Left lobe of liver (tissue), 2 donors: ENCODE measurements at places on chromosomes 6 and 20.

DNA sequence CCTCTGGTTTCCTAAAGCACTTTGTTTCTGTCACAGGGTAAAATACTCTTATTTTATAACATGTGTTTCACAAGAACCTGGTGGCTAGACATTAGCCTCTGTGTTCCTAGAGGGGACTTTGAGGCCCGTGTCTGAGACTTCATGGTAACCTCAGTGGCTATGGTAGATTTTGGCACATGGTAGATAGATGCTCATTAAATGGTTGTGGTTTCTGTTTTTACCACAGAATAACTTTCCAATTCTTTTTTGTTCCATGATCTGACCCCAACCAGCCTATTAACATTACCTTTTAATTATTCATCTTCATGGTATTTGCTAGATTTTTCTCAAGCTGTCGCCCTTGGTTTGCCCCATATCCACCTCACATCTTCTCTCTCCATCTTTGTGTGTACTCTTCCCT lies 34.3 kb downstream of the CCN2 start:
- no peak for DNase-seq

GRCh38 chr6:127768223-127768622 lies 132.6 kb downstream of the THEMIS start:
- DNase-seq: no peak

DNA sequence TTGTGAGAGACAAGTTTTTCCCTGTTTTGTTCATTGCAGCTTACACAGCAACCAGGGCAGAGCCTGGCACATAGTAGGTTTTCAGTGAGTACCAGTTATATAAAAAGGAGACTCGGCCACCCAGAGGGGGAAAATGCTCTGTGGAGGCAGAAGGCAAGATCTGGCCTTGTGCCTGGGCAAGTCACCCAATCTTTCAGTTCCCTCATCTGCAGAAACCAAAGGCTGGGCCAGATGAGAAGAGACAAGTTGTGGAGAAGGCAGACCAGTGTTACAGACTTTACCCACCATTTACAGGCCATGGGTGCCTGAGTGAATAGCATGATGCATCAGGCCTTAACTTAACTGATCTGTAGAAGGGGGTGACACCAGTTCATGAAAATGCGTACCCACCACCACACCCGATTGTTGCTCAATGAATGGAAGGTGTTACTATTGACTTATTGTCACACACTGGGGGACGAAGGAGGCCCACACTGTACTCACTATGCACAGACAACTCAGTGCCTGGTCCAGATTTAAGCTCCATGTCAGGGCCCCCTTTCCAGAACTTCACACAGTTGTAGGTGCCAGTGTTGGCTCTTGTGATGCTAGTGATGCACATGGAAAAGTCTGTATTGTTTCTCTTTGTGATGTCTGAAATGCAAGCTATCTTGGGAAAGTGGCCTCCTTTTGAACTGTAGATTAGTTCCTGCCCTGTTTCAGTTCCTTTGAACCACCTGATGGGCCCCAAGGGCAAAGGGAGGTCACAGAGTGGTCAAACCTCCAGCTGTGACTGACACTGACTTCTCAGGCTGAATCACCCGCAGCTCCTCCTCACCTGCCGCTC lies 64.3 kb upstream of the SIRPG start:
- no peak for DNase-seq

- no peak for DNase-seq
These were observed 2.3 kb downstream of the BMP6 start for GRCh38 chr6:7727946-7728854.

GRCh38 chr6:20921578-20921977 lies 387.3 kb downstream of the CDKAL1 start:
- DNase-seq: no peak

DNA sequence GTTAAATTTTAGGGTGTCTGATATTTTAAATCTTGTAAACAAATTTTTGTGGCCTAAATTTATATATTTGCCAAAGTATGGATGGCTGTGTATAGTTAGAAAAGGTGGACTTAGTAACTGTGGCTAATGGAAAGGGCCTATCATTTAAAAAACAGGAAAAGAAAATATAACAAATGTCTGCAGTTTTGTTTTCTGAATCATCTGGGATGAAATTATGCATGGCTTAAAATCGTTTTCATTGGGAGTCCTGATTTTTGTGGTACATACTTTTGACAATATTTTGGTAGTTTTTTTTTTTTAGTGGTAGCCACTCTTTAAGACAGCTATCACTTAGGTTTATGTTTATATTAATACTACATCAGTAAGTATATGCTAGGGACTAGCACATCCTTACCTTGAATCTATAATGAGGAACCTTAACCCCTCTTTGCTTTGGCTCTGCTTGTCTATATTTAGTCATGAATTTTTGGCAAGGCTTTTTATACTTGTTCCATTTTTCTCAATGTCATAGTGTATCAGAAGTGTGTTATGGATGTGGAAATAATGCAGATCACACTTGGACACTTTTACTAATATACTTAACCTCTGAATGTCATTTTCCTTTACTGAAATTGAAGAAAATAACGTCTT lies 5.6 kb downstream of the ARID1B start:
- no peak for DNase-seq

- no peak for DNase-seq
These were observed 261.3 kb upstream of the MOCS1 start for GRCh38 chr6:40195428-40196134.

DNA sequence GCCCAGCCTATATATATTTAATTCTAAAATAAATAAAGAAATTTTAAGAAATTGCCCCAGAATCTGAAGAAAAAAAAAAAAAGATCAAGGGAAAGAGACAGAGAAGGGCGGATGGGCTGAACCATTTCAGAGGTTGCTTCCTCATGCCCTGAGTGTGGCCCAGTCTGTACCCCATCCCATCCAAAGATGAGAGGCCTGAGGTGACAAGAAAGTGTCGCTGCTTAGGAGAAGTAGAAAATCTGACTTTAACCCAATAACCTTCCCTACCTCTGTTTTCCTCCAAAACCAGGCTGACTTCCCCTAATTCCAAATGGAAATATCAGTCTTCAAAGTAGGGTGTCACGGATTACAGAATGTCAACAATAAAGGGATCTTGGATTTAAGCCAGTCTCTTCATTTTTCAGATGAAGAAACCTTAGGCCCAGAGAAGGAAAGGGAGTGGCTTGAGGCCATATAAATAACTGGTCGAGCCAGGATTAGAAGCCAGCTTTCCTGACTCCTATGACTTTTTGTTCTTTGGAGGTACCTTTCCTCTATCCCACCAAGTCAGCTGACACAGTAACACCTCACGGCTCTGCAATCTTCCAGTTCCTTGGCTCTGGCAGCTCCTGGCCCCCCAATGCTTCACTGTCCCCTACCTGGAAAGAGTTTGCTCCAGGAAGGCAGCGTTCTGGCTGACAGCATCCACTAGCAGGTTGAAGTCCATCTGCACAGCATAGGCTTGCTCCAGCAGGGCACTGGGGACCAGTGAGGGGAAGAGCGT lies 10.1 kb downstream of the GSS start:
- no peak for DNase-seq

DNA sequence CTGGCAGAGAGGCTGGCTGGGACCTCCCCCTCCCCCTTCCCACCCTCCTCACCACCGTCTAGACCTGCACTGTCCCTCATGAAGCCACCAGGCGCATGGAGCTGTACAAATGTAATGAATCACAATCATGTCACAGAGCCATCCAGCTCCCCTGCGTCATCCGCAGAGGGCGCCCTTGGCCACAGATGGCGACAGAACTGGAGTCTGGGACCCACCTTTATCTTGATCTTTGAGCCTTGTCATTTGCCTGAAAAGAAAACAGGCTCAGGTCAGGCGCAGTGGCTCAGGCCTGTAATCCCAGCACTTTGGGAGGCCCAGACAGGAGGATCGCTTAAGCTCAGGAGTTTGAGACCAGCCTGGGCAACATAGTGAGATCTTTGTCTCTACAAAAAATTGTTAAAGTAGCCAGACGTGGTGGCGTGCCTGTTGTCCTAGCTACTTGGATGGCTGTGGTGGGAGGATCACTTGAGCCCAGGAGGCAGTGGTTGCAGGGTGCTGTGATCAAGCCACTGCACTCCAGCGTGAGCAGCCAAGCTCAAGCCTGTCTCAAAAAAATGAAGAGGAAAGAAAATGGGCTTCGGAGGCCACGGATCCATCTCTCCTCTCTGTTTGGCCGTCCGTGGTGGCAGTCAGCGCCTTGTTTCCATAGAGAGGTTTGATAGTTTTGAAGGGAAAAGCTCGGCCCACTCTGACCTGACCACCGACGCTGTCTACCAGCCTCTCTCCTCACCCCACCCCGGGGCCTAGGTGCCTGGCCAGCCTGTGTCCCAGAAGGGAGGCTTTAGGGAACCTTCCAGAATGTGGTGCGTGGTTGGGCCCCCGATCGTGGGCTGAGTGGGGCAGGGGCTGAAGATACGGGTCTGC lies 6.2 kb downstream of the COL9A3 start:
- DNase-seq: no peak

- no peak for DNase-seq
These were observed 41.3 kb downstream of the IRAK1BP1 start for GRCh38 chr6:78908621-78909020.

- DNase-seq: no peak
These were observed 57.5 kb downstream of the MYLK4 start for GRCh38 chr6:2693231-2693630.

DNA sequence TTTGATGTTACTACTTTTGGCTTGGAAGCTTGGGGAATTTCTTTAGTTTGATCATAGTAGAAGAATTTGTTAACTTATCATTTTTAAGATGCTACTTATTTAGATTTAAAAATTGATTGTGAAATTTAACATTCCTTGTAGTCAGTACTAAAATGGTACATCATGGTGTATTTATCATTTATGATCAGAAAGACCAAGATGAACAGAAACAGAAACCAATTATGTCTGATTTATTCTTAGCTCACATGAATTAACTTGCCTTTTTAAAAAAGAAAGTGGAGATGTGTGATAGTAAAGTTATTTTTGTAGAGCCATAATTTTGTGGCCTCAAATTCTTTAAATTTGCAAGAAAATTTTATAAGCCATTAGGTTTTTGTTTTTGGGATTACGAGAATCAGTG lies 77.6 kb downstream of the LIN28B start:
- no peak for DNase-seq

DNA sequence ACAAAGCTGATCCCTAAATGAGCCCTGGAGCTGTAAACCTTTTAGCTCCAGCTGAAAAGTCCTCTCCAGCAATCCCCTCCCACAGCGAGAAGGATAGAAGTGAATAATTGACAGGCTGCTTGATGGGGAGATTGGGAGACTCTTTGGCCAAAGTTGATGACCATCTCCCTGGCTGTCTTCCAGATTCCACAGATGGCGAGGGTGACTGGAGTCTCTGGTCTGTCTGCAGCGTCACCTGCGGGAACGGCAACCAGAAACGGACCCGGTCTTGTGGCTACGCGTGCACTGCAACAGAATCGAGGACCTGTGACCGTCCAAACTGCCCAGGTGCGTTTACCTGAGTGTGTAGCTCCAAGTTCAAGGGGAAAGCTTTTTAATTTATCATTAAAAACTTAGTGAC lies 67.3 kb downstream of the ISM1 start:
- peak; percentile 83 for DNase-seq

DNA sequence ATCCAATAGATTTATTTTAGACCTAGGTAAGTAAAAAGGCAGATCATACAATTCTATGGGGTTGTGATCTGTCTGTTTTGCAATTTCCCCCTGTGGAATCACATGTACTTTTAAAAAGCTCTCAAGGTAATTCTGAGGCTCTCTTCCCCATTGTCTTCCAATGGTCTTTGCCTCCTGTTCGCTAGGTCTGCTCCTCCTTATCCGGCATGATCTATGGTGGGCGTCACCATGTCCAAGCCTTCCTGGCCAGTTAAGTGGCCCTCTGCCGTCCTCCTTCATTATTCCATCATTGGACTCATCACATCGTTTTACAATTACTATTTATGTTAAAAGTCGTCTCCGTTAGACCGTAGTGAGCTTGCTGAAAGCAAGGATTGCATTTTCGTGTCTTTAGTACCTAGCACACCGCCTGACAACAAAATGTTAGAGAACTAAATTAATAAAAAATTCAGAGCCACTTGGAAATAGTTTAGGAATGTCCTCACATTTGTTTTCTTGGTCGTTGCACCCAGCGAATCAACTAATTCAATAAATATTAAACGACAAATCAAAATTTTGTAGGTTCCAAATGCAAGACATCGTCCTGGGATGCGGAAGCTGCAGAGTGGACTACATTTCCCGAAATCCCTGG lies 2.2 kb upstream of the STXBP5 start:
- DNase-seq: no peak

DNA sequence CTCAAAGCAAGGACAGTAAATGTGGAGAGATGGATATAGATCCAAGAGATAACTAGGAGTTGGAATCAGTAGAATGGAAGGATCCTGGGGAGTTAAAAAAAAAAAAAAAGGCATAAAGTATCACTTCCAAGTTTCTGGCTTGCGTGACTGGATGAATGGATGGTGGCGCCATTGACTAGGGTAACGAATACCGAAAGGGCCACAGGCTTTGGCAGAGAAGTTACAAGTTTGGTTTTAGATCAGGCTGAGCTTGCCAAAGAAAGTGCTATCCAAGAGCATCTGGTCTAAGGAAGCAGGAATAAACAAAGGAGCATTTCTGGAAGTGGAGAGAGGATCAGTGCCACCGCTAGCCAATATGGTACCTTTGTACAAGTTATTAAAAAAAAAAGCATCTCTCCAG lies 17.5 kb downstream of the L3MBTL1 start:
- DNase-seq: no peak
